Osteoblast (primary cell): ENCODE measurements at places on chromosomes 3 and 15. TPM values are rescaled to one million over a fixed set of nuclear protein-coding genes. Genes with fewer than 3 reads are reported as not detected.

DNA sequence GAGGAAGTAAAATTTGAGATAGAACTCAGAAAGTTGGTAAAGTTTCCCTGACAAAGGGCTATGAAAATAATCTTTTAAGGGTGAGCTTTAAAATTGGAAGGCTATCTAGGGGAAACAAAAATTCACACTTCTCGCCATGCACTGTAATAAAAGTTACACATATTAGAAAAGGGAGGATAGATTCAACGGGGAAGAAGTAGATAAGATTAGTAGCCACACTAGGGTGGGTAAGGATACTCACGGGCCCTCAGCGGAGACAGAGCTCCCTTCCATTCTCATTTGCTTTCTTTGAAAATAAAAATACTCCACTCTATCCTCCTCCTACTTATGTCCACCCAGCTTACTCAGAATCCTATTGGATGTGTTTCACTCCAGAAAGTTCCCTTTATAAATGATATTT, 691.3 kb upstream of the NR2F2 start:
- no peak for DNase-seq

The LEO1 gene
- total RNA-seq, result 15.6 and 16.3 TPM in 2 replicates

The PPARG gene
- total RNA-seq, result 7.2 and 9.4 TPM in 2 replicates

DNA sequence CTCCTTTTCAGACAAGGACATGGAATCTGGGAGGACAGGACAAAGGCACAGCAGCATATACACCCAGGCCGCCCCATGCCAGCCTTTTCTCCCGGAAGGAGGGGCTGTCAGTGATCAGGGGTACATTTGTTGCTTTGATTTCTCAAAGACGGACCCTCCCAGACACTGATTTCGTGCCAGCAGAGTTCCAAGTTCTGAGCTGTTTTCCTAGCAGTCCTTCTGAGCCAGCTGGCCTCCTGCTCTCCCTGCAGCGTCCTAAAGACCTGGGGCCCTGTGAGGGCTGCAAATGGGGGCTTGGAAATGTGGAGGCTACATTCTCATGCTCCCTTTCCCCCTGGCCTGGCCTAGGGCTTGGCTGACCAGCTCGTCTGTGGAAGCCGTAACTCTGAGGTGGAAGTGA, 22.3 kb downstream of the CTSH start:
- DNase-seq, result no peak

The CYP19A1 gene
- 2.2 and 4.4 TPM in 2 replicates for total RNA-seq

The LSMEM2 gene
- total RNA-seq, result not detected in 2 replicates

The LRRC31 gene
- total RNA-seq, result not detected in 2 replicates

The RTP1 gene
- not detected in 2 replicates for total RNA-seq

The NPAP1 gene
- total RNA-seq, result not detected in 2 replicates
